ENCODE measurements at places on chromosomes 6 and 20. TPM values are rescaled to one million over a fixed set of nuclear protein-coding genes. Genes with fewer than 3 reads are reported as not detected.

GRCh38 chr6:11228935-11229654, 3.4 kb downstream of the NEDD9 start:
- no peak for DNase-seq

DNA sequence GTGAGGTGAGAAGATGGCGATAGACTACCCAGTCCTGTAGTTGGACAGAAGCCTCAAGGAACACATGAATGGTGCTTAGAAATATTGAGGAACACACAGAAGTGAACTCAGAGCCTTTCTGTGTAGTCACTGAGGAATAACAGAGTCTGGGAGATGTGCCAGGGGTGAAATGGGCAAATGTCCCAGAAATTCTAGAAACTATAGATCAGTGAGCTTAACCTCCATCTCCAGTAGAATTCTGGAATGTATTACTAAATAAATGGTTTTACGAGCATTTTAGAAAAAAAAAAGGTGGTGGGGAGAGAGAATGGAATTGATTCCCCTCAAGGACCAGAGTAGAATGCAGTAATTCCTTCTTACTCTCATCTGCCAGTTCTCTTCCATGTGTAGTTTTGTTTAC, 380.0 kb downstream of the LMBRD1 start:
- no peak for DNase-seq

GRCh38 chr20:62642666-62643520, 590 bp downstream of the SLCO4A1 start:
- no peak for DNase-seq

DNA sequence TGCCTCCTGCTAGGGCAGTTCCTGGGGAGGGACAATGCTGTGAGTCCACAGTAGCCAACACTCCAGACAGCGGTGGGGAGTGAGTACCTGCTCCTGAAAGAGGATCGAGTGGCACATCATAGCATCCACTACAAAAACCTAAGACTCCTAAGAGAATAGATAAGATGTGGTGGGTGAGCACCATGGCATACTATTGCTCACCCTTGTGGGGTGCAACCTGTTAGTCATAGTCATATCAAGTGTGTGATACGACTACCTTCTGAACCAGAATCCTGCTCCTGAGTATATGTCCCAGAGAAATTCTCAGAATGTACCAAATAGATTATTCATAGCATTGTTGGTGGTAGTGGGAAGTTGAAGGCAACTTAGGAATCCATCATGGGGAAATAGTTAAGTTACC, 62.7 kb upstream of the GLP1R start:
- DNase-seq, result no peak

- no peak for DNase-seq
Observed at GRCh38 chr6:139330306-139330705, 38.5 kb upstream of the TXLNB start.

The EYA2 gene
- 2.4 TPM for total RNA-seq

The FOXQ1 gene
- 1.2 TPM for total RNA-seq

The KCNK16 gene
- total RNA-seq, result not detected

The NTSR1 gene
- 4.9 TPM for total RNA-seq

The TFAP2D gene
- 2.9 TPM for total RNA-seq
